ENCODE measurements at places on chromosomes 2 and 18. TPM values are rescaled to one million over a fixed set of nuclear protein-coding genes. Genes with fewer than 3 reads are reported as not detected.

GRCh38 chr2:42659609-42660008, 91.2 kb downstream of the MTA3 start:
- DNase-seq = peak; percentile 4

DNA sequence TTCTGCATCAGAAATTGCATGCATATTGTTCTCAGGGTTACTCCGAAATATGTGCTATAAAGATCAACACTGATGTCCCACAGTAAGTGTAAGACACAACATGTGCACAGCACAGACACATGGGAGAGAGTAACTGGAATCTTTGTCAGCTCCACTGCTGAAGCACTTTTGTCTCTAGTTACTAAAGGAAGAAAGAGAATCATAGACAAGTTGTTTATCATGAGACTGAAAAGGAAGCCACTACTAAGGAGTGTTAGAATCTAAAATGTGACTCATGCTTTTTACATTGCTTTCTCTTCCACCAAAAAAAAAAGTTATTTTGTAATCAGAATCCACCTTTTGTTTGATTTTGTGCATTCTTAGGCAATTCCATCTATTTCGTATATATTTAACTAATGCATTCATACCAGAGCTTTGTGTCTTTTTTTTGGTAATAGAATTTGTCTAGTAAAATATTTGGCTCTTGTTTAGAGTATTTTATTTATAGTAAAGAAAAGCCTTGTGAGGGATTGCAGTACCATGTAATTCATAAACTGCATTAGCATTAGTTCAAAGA, 502.4 kb downstream of the FBXO15 start:
- no peak for DNase-seq

DNA sequence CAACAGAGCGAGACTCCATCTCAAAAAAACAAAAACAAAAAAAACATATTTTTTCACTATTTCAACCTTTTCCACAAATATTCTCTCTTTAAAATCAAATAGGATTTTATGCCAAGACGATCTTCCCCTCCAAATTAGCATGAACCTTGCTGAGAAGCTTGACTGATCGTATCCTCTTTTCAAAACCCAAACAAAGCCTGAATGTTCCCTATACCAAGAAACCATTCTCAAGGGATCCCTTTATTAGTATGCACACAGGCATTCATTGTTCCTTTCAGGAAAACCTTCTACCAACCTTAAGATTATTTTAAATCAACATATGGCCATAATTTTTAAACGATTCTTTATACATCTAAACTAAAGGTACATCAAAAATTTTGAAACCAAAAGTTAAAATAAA, 6.3 kb downstream of the SPIRE1 start:
- no peak for DNase-seq

GRCh38 chr2:100986157-100986556, 15.9 kb upstream of the RPL31 start:
- DNase-seq = no peak

DNA sequence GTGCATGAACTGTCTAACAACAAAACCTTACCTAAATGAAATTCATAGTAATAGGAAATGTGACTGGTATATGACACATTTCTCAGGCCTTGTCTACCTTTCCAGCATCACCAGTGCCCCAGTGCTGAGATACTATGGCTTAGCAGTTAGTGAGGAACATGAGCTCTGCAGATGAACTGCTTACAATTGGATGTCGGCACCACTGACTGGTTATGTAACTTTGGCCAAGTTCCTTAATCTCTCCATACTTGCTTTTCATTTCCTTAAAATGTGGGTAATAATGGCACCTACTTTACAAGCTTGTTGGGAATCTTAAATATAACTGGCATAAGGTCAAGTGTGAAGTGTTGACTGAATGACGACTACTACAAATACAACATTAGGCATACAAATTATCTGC, 136.3 kb downstream of the OLA1 start:
- DNase-seq = no peak

DNA sequence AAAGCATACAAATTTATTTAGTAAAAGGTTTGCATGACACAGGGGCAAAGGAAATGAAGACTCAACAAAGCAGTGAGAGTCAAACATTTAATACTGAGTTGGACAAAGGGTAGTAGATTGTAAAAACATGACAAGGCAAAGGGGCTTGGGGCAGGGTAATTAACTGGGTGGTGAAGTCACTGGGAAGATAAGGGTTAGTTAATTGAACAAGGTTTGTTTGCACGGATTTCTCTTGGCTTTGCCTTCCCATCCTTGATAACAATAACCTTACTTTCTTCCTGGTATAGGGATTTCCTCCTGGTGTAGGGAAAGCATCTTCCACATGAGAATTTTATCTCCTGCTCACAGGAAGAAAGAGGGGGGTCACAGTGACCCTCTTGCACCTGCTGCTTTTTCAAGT, 26.8 kb upstream of the RTTN start:
- DNase-seq = no peak

GRCh38 chr2:57862727-57863126, 183.9 kb upstream of the VRK2 start:
- DNase-seq = no peak

DNA sequence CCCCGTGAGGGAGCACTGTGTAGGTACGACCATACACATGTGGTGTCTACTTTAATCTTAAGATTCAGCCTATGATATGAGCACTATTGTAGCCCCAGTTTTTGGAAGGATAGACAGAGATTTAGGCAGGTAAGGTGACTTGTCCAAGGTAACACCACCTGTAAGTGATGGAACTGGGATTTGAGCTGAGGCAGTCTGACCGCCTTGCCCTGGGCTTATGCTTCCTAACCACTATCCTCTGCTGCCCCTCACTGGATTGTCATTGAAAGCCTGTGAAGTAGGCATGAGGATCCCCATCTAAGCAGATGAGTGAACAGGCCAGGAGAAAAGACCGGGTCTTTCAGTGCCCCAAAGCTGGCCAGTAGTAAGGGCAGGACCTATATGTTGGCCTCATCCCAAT, 343.8 kb downstream of the CYRIA start:
- no peak for DNase-seq

Gene INO80B
- 15.3 TPM for total RNA-seq

Gene TTN
- 3.7 TPM for total RNA-seq

Gene RAX
- total RNA-seq = not detected

Gene ADGRF3
- total RNA-seq = 0.16 TPM

Gene POTEI
- not detected for total RNA-seq

Gene FAP
- 2.2 TPM for total RNA-seq

Gene SOWAHC
- total RNA-seq = 44.0 TPM

Gene DSG1
- total RNA-seq = 0.16 TPM

Data from occipital lobe (tissue), 3 donors.